ENCODE measurements at places on chromosomes 4 and X.

DNA sequence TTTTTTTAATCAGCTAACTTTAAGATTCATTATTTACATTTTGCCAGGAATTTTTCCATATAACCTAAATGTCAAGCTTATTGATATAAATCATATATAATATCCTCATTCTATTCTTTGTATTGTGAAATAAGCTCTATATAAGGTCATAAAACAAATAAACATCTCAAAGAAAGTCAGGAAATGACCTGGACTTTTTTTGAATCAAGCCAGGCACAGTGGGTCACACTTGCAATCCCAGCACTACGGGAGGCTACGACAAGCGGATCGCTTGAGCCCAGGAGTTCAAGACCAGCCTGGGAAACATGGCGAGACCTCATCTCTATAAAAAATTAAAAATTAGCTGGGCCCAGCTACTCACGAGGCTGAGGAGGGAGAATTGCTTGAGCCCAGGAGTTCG lies 88.9 kb downstream of the RBM47 start:
- no peak for DNase-seq

- no peak for DNase-seq
Observed at GRCh38 chr4:12296366-12296765, 867.7 kb upstream of the HS3ST1 start.

- DNase-seq = no peak
Observed at GRCh38 chr4:2823671-2824328, 19.8 kb upstream of the ADD1 start.

DNA sequence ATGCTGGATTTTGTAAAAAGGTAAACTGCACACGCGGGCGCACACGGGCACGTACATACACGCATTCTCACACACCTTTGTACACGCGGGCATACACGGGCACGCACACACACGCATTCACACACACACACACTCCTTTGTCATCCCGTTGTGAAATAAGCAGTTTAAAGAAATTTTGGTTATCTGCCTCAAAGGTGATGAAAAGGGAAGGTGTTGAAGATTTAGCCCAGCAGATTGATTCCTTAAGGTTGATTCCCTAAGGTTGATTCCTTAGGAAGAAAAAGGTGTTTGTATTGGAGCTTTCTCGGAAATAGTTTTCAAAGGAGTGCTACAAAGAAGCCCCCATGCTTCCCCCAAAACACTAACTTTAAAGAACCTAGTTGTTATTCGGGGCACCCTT lies 693 bp downstream of the ATP10D start:
- no peak for DNase-seq

DNA sequence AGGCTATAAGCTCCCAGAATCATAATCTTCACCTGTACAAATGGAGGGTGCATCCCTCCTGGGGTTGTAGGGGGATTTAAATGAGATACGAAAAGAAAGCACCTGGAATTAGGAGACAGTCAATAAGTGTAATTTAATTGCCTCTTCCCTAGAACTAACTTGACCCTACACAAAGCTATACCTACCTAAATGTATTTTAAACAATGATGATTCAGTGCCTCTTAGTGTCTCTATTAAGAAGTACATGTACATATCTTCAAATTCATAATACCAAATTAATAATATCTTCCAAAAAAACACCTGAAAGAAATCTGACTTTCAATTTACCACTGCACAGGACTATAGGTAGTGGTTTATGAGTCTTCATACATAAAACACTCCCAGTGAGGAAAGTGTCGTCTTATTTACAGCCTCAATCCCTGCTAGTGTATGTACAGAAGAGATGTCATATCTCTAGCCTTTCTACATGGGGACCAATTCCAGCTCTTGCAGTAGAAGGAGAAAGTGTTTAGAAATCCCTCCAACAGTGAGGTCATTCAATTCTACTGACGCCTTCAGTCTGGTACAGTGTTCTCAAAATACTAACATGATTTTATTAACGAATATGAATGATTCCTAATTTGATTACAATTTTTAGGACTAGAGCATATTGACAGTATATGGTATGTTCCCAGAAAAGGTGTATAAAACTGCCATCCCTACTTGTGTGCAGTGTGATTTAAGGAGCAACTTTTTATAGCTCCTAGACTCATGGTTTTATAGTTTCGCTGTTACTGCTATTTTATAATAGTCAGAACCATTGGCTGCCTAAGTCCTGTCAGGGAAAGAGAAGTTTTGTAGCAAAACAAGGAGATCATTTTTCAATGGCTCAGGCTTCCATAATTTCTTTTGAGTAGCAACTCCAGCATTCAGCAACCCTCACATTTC lies 282.7 kb downstream of the UNC5C start:
- DNase-seq = no peak

GRCh38 chrX:67613366-67613765 lies 69.5 kb downstream of the AR start:
- no peak for DNase-seq

DNA sequence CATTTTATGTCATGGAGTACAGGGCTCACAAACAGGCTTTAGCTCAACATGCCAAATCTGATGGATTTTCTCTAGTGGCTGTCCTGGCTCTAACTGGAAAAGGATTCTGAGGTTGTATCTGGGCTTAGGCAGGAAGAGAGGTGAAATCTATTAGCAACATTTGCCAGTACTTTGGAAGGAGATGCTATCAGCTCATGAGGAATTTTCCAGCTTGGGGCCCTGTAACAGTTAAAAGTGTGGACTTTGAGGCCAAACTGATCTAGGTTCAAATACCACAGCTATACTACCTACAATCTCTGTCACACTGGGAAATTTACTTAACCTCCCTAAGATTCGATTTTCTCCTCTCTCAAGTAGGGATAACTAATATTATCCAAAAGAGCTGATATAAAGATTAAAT lies 119.0 kb upstream of the HCCS start:
- no peak for DNase-seq

GRCh38 chr4:38106886-38107514 lies 146.8 kb downstream of the PTTG2 start:
- DNase-seq = no peak

DNA sequence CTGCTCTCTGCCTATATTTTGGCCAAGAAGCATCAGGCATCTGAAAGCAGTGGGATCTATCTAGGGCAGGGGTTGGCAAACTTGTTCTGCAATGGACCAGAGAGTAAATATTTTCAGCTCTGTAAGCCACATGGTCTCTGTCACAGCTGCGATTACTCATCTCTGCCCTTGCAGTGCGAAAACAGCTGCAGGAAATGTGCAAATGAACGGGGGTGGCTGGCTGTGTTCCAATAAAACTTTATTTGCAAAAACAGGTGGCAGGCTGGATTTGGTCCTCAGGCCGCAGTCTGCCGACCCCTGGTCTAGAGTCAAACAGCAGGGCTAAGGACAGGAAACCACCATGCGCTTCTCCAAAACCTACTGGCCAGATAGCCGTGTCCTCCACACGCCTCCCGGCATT lies 48.6 kb downstream of the ACOX3 start:
- no peak for DNase-seq

GRCh38 chrX:138487866-138488265 lies 223.7 kb downstream of the FGF13 start:
- no peak for DNase-seq

DNA sequence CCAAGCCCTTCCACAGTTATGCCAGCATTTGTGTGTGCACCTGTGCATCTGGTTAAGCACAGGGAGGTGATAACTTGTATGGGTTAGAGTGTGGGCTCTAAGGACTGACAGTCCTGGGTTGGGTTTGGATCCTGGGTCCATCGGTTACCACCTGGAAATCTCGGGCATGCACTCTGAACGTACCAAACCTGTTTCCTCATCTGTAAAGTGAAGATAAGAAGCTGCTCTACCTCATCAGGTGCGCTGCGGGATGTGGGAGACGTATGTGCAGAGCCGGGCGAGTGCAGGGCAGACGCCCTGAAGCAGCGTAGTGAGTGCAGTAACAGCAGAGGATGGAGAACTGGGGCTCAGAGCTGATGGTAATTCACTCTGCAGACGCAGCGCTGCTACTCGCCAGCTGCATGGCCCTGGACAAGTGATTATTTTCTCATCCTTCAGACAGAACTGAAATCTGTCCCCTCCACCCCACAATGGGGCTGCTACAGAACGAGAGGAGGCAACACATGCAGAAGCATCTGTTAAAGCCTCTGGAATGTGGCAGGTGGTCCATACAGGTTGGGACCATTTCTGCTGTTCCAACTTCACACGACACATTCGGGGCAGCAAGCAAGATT lies 64.4 kb downstream of the HADH start:
- DNase-seq = no peak

DNA sequence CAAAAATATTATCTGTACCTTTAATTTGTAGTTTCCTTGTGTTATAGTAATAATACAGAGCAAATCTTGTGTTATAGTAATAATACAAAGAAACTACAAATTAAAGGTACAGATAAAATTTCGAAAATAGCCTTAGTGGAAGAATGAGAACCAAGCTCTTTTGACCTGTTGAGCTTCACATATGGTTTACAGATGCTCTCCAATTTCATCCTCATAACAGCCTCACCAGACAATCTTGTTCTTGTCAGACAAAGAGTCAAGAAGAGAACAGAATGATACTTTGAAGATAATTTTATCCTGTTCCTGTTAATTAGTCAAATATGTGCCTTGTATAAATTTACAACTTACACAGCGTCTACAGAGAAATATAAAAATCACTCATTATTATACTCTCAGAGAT lies 12.8 kb downstream of the ATXN3L start:
- DNase-seq = no peak

DNA sequence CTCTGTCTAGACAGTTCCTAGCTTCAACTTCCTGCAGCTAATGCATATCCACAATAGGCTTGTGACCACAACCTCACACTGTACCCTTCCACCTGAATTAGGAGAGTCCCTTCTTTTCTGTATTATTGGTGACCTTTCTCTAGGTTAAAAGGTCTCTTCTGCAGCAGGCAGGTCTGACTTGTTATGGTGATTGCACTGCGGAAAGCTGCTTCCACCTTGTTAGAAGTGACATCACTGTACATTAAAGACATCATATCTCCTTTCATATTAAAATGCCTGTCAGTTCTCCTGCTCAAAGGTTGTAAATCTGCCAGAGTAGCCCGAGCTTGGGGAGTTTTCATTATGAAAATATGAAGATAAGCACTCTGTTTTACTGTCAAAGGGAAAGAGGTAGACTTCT lies 21.5 kb upstream of the LSM6 start:
- DNase-seq = no peak

DNA sequence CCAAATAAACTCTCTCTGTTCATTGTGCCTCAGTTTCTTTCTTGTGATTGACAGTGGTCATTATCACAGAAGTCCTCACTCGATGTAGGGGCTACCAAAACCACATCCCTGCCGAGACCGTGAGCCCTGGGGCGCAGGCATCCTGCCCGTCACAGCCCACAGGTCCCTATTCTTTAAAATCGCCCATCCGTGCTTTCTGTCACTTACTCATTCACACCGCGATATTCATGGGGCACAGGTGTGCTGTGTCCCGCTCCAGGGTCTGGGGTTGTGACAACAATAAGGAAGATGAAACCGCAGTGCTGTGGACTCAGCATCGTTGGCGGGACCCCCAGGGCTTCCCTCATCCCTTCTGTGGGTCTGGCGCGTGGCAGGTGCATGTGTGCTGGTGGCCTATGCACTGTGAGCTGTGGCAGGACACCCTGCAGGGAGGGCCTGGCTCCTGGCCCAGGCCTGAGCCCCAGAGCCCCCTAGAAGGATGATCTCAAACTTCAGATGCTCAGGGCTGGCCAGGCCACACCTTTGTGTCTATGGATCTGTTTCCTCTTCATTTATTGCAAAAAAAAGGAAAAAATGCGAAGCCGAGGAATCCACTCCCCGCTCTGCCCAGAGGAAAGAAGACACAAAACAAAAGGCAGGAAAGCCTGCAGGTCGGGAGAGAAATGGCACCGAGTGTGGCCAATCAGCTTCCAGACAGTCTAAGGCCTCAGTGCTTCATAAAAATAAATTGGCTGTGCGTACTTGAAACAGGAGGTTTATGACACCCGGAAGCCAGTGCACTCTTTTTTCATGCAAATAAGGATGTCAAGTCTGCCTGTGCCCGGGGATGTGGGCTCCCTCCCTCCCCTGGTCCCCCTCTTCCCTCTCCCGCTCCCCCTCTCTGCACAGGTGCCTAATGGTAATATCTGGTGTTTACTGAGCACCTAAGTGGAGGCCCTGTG lies 109.5 kb upstream of the ADRA2C start:
- no peak for DNase-seq

DNA sequence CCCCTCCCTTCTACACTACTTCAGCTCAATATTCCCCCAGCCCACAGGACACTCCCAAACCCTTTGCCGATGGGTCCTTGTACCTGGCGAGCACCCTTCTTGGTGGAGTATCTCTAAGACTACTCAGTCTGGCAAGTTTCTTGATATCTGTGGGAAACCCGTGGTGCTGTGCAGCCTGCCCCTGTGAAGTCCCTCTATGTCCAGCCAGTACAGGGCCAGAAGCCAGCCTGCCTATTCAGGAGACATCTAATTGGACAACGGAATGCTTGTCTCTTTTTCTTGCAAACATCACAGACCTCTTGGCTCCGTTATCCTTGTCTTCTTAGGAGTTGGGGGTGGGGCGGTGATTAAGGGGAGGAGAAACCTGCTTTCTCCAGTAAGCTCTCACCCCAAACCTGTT lies 3.7 kb upstream of the IGFBP7 start:
- DNase-seq = no peak

GRCh38 chr4:85748654-85749053 lies 273.7 kb downstream of the ARHGAP24 start:
- no peak for DNase-seq

- DNase-seq = no peak
Observed at GRCh38 chrX:107721318-107721717, 54.3 kb downstream of the TSC22D3 start.

GRCh38 chr4:38743866-38744265 lies 38.9 kb downstream of the TLR10 start:
- DNase-seq = no peak
